ENCODE measurements at places on chromosomes 4 and X. TPM values are rescaled to one million over a fixed set of nuclear protein-coding genes. Genes with fewer than 3 reads are reported as not detected.

- no peak for DNase-seq
These were observed 67.7 kb downstream of the PPARGC1A start for GRCh38 chr4:23822181-23822580.

GRCh38 chrX:27924261-27924660 is 57.0 kb downstream of the DCAF8L1 start:
- DNase-seq: no peak

DNA sequence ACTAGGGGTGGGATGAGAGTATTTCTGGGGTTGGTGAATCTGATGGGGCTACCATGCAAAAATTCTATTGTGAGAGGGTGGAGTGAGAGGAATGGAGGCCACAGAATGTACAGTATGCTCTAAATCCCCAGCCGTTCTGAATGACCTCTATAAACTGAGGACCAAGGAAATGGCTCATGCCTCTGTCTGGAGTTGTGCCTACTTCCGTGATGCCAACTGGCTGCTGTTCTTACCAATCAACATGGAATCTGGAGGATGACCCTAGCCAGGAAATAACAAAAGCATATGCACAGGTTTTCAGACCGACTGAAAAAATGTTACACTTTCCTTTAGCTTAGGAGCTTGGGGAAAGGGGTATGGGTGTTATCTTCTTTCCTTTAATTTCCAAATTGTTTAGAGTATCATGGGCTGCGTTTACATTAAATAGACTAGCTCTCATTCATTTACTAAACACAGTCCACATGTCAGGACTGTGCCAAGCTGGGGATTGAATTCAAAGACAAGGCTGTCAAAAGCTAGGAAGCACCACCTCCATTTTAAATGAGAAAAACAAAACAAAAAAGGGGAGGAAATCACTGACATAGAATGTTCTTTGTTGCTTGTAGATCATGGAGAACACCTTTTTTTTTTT is 20.2 kb upstream of the CCKAR start:
- DNase-seq: no peak

The IL9R gene
- not detected for total RNA-seq

- DNase-seq: no peak
These were observed 46.1 kb downstream of the MBNL3 start for GRCh38 chrX:132442691-132443090.

The PPEF2 gene
- not detected for total RNA-seq

DNA sequence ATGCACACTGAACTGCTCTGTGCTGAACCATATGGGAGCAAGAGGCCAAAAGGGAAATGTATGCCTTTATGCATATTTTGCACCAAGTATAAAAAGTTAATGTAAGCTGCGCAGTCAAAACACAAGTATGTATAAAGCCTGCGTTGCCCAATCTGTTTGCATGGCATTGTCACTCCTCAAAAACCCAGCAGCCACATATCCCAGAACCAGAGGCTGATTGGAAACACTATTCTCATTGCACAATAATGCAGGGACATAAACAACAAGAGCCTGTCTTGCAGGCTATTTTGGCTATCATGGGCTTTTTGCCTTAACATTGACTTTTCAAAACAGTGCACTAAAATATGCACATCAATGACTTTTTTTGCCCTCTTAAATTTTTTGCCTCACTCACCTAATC is 5.1 kb upstream of the ASB9 start:
- DNase-seq: no peak

- DNase-seq: peak; percentile 59
These were observed 11.3 kb upstream of the ANOS1 start for GRCh38 chrX:8743126-8743732.

The GPRASP3 gene
- 20.3 TPM for total RNA-seq

DNA sequence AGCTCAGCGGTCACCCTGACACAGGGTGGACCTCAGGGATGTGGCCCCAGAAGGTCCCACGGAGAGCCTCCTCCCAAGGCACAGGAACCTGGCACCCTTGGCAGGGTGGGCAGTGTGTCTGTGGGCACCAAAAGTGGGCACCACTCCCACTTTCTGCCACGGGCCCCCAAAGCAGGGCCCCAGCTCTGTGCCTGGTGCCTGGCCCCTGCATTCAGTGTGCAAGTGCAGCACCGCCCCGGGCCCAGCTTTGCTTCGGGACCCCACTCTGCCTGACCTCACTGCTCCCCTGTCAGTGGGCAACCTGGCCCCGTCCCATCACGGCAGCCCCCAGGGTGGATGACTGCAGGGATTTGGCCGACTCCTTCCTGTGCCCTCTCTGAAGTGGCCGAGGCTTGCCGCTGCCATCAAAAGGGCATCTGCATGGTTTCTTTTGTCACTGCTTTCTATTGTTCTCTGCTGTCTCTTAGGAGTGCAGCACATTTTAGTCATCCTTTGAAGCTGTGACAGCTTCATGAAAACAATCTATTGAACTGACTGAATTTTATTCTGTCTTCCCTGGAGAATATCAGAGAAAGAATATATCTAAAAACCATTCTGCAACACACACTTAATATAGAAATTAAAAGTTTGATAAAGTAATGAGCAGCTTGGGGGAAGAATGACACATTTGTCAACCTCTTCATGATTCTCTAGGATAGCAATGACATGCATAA is 302.4 kb downstream of the FAM47B start:
- peak; percentile 14 for DNase-seq

- no peak for DNase-seq
These were observed 465.9 kb downstream of the MID1IP1 start for GRCh38 chrX:39267176-39267575.

GRCh38 chr4:53562409-53562808 is 28.9 kb downstream of the LNX1 start:
- DNase-seq: no peak

- no peak for DNase-seq
These were observed 34.5 kb downstream of the NSG1 start for GRCh38 chr4:4421356-4421755.

DNA sequence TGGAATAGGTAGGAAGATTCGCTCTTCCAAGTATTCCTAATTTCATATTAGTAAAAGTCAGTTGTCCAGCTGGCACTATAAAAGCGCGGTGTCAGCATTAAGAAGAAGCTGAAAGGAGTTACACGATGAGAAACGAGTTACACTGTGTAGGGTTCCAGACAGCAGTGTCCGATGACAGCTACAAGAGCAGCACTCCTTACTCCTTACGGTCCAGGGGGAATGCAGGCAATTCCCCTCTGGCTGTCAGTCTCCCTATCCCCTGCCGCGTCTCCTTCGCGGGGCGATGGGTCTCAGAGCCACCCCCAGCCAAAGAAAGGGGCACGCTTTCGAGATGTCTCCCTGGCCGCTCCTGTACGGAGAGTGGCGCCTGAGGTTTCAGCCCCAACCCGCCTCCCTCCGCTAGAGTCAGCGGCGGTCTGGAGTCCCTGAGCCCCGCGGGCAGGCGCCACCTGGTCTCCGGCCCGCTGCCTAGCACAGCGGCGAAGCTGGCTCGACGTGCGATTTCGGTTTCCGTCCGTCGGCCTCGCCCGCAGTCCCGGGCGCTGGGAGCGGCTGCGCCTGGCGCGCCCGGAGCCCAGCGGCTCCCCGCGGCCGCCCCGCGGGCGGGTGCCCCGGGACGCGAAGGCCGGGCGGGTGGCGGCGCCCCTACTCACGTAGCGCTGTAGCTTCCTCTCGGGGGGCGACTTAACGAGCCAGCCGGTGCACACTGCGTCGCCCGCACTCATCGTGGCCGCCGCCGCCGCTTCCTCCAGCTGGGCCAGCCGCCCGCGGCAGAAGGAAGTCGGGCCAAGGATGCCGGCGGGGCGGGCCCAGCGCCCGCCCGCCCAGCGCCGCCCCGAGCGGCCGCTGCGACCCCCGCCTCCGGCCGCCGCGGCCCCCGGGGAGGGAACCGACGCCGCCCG is at the start of gene GAB3:
Gene GAB3 (minus strand): TSS at position 777 of the 902 bp plus-strand sequence. CDS start 52 bp downstream, at position 725.
- DNase-seq: peak; percentile 64

The PDZD4 gene
- total RNA-seq: 5.2 TPM

GRCh38 chr4:6322761-6323566 is 53.3 kb downstream of the WFS1 start:
- no peak for DNase-seq

DNA sequence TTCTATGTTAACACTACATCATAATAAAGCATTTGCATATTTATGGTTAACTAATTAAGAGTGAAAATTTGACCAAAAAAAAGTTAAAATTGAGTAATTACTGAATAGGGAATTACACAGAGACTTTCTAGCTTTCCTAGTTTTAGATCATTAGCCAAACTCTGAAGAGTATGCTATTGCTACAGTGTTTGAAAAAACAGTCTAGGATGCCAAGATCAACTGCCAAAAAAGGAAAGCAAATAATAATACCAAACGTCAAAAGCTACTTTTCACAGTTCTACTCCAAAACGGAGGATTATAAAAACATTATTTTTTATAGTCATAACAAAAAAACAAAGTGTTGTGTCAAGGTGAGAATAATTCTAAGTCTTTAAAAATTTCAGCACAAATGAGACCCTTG is 359.8 kb upstream of the CTSO start:
- DNase-seq: no peak

The ASB9 gene
- 1.1 TPM for total RNA-seq

The NPY2R gene
- total RNA-seq: 8.5 TPM

The MAGEH1 gene
- total RNA-seq: 23.5 TPM

The NR0B1 gene
- not detected for total RNA-seq

The LSM6 gene
- total RNA-seq: 227 TPM

GRCh38 chr4:41369680-41370079 is 113.0 kb downstream of the UCHL1 start:
- no peak for DNase-seq

DNA sequence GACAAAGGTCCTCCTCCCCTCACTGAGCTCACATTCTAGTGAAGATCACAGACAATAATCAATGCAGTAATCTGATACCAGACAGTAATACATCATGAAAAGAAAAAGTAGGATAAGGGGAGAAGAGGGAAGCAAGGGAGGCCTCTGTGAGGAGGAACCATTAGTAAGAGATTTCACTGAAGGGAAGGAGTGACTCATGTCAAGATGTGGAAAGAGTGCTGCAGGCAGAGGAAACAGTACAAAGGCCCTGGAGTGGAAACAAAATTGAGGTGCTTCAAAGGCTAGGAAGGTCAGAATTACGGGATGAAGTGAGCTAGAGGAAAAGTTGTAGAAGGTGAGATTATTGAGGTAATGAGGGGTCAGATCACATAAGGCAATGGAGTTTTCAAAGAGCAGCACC is 38.1 kb downstream of the LAMTOR3 start:
- no peak for DNase-seq

All from neural progenitor cell (in vitro differentiated cells).